ENCODE measurements at places on chromosomes 7 and 10. TPM values are rescaled to one million over a fixed set of nuclear protein-coding genes. Genes with fewer than 3 reads are reported as not detected.

The STOX1 gene
- 0.15 TPM for total RNA-seq

The HDAC9 gene
- total RNA-seq = 30.7 TPM

The SCIN gene
- 0.20 TPM for total RNA-seq

The STAG3 gene
- 0.74 TPM for total RNA-seq

The WDR86 gene
- total RNA-seq = 0.37 TPM

The CCL26 gene
- total RNA-seq = not detected

The NPSR1 gene
- total RNA-seq = not detected

The ZNF716 gene
- not detected for total RNA-seq

The BTBD16 gene
- not detected for total RNA-seq

The PRLHR gene
- not detected for total RNA-seq

The MGMT gene
- total RNA-seq = 16.7 TPM

The CTAGE4 gene
- 0.62 TPM for total RNA-seq

The PDE6C gene
- total RNA-seq = not detected

The GPR85 gene
- total RNA-seq = 0.69 TPM

GRCh38 chr7:155466814-155467733, 9.1 kb downstream of the EN2 start:
- peak; percentile 19 for DNase-seq

GRCh38 chr10:116631871-116632295, 11.1 kb downstream of the PNLIPRP2 start:
- no peak for DNase-seq

DNA sequence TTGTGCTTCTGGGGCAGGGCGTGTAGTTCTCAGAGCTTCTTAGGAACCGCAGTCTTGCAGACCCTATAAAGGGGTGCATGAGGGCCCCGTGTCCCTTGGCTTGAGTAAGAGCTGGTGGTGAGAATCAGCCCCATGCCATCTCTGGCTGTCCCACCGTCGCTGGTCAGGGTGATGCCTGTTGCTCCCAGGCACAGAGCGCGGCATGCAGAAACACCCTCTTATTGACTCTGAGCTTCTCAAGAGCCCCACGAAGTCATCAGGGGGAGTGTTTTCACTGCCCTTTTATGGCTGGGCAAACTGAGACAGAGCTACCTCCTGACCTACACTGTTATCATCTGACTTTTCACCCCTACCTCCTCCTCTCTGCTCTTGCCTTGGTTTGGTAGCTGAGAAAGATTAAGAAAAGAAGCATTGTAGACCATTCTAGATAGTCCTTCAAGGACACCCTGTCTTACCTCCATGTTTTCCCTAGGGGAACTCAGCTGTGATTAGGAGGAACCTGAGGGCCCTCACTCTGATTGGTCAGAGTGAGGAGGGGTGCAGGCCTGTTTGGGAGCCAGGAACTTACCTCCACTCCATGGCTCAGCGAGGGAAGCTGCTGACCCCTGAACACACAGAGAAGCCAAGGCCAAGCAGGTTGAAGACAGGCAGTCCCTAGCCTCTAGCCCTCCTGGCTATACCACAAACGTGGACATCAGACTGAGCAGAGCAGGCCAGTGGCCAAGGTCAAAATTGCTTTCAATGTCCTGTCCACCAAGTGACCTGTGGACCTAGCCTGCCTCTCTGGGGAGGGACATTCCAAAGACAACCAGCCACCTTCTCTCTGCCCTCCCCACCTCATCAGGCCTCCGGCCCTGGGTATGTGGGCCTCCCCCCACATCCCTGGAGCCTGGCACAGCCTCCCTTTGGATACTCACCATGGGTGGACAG, 17.6 kb downstream of the UNC5B start:
- DNase-seq = no peak

DNA sequence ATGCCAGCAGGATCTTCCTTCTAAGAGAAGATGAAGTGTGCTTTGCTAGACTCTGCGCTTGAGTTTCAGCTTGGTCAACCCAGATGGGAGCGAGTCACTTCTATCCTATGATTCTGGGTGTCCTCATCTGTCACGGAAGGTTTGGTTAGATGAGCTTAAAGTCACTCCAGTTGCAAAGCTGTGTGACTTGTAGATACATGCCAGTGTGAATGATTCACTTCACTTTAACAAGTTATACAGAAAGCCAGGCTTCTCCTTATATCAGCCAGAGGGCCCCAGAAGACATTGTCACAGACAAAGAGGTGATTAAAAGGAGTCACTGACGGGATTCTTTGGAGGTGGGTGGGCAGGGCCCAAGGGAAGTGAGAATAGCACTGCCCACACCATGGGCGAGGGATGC, 122.6 kb upstream of the PFKP start:
- no peak for DNase-seq

DNA sequence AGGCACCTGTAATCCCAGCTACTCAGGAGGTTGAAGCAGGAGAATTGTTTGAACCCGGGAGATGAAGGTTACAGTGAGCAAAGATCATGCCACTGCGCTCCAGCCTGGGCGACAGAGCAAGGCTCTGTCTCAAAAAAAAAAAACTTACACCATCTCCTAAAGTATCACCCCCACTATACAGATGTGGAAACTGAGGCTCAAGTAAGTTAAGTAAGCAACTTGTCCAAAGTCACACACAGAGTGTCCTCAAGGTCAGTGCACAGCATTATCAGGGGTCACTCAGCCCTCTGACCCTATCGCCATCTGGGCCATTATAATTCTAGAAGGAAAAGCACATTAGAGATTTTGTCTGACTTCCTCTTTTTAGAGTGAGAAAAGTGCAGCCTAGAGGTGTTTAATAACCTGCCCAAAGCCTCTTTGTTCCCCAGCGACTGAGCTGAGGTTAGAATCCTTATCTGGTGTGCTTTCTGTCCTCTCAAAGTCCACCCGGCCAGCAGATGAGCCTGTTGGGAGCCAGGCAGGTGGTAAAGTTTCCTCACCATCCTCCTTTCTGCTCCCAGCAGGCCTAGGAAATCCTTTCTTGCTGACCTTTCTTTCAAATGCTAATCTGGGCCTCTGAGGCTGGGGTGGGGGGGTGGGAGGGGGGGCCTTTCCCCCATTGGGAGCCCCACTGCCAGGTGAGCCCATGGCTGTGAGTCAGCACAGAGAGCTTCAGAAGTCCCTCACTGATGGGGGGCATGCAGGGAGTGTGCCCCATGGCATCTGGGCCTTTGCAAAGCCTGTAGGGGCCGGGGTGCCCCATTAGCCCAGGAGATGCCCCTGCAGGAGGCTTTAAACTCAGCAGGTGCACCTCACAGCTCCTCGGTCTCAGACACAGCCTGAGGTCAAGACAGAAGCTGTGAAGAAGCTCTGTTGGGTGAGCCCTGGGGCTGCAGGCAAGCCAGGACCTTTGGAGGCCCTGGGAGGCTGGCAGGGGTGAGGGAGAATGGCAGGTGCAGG, 12.0 kb upstream of the KCNMA1 start:
- no peak for DNase-seq

GRCh38 chr10:7275761-7276440, 134.9 kb downstream of the SFMBT2 start:
- peak; percentile 44 for DNase-seq

GRCh38 chr10:30973737-30974136, 57.9 kb downstream of the ZNF438 start:
- no peak for DNase-seq

DNA sequence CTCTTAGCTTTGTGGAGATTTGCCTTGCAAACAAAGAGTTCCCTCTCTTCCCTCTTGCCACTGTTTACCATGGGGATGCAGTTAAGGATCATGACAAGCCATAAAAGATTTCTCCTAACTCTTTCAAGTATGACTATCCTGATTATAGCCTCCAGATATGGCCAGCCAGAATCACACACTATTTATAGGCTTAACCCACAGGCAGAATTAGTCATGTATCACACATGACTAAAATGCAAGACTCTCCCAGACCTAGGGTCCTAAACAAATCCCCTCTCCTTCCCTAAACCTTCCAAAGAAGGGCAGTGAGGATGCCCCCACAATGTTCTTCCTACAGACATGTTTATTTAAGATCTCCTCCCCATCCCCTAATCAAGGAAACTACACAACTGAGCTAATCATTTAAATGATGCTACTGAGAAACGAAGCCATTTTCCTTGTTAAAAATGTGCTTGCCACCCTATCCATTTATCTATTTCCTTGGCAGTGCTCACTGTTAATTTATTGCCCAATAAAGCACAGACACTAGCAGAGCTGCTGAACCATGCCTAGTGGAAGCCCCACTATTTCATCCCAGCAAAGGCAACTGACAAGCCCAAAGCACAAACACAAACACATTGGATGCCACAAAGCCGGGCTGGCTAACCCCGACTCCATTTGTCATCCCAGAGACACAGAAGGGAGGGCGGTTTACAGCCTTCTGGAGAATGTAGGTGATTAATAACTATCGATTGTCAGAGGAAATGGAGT, 363.4 kb downstream of the KCNMA1 start:
- DNase-seq = no peak

- DNase-seq = no peak
These were observed 53.5 kb upstream of the TNRC18 start for GRCh38 chr7:5477126-5477525.

- peak; percentile 79 for DNase-seq
These were observed 899 bp downstream of the PUS7 start for GRCh38 chr7:105521027-105521716.

- no peak for DNase-seq
These were observed 17.5 kb downstream of the TUBAL3 start for GRCh38 chr10:5387169-5387568.

DNA sequence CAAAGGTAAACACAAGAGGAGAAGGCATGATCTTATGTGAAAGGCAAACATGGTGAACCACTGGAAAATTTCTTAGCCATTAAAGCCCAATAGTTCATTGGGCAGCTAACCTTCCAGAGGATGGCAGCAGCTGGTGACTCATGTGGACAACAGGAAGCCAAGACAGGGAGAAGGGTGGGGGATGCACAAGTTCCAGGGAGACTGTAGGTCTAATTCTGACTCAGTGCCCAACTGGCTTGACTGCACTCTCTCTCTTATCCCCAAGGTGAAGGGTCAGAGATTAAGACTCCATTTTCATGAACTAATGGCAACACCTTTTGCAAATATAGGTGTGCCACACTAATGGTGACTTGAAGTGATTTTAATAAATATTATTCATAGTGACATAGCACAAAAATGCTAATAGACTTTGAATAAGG, 47.9 kb upstream of the SLC35B4 start:
- DNase-seq = no peak

DNA sequence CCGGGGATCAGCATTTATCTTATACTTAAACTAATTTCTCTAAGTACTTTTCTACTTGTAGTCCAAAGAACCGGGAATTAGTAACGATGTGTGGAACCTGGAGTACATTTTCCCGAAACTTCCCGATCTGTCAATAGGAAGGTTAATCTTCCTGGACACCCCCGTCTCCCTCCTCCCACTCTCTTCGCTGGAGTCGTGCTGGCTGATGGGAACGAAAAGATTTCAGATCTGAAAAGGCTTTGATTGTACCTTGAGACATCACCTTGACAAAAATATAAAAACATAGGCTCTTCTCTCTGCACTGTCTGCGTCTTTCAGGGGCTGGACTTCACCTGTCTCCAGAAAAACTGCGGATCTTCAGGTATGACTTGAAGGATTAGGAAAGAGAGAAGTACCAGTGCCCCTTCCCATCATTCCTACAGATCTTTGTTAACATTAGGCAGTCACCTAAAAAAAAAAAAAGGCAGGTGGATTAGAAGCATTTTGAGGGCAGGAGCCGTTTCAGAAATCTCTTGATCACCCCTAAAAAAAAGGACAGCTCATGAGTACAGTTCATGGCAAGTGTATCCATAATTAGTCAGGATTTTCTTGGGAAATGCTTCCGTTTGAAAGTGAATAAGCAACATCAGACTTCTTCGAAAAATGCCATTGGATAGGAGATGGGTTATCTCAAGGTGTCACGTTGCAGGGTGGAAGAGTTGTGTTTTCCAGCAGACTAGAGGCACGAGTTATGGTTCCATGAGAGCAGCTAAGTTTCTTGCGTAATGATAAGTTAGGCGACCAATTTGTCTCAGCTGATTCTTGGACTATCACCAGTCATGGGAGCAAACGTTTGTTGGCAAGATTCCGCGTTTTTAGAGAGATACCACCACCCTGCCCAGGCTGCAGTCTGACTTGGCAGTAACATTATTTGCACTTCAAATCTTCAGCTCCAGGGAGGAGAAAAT, 7.8 kb upstream of the BAMBI start:
- DNase-seq = no peak

DNA sequence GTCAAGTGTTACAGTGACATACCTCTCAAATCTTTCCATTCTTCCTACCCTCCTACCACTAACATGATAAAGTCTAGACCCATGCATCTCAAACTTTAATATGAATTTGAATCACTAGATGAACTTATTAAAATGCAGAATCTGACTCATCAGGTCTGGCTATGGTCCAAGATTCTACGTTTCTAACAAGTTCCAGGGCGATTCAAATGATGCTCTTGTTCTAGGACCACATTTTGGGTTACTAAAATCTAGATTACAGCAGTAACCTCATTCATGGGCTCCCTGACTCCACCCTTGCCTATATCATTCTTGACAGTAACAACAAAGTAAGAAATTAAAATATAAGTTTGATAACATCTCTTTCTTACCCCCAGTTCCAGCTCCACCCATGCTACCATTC, 124.8 kb upstream of the LSM8 start:
- no peak for DNase-seq

DNA sequence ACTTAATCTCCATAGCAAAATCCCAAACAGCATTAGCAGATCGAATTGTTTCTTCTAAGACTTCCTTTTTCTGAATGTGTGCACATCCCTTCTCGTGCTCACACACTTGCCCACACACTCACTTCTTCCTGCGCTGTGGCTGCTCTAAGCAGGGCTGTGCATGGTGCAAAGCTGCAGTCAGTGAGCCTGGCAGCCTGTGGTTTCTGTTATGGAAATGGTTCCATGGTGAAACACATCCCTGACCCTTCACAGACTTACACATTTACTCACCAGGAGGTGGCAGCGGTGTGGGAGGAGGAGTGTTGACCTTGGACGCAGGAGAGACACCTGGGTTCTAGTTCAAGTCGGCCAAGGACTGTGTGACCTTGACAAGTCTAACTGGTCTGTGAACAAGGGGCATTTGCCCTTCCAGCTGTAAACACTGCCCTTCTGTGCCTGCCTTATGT, 24.9 kb downstream of the MTURN start:
- DNase-seq = peak; percentile 36

DNA sequence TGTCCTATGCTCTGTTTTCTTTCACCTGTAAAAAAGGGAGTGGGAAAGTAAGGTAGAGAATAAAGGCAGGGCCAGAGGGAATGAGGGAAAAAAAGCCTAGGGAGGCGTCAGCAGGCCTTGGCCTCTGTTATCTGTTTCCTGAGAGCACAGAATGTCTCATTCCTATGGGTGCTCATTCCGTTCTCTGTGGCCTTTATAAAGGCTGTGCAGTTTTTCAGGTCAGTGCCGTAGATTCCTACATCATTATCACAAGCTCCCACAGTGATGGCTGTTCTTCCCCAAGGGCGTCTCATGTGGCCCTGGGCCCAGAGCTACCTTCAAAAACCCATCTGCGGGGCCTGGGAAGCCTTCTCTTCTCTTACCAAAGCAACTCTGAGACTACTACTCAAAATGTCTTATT, 16.7 kb upstream of the AKR1B10 start:
- DNase-seq = no peak

DNA sequence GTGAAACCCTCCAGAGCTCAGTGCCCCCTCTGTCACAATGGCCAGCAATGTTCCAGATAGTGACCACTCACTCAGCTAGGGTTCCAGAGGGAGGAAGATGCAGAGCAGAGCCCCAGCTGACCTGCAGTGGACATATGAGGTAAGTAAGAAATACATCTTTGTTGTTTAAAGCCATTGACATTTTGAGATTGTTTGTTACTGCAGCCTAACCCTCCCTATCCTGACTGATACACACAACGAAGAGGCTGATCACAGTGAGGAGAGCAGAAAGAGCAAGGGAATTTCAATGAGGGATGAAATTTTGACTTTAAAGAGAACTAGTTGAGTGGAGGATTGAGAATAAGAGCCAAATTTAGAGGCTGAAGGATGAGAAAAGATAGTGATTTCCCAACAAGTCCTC, 51.3 kb upstream of the LRGUK start:
- DNase-seq = no peak

GRCh38 chr7:131173145-131173890, 154.4 kb upstream of the MKLN1 start:
- no peak for DNase-seq
